ENCODE measurements at places on chromosomes 4 and X. TPM values are rescaled to one million over a fixed set of nuclear protein-coding genes. Genes with fewer than 3 reads are reported as not detected.

CYLC1 gene
- total RNA-seq: not detected

DMD gene
- 7.6 TPM for total RNA-seq

DNA sequence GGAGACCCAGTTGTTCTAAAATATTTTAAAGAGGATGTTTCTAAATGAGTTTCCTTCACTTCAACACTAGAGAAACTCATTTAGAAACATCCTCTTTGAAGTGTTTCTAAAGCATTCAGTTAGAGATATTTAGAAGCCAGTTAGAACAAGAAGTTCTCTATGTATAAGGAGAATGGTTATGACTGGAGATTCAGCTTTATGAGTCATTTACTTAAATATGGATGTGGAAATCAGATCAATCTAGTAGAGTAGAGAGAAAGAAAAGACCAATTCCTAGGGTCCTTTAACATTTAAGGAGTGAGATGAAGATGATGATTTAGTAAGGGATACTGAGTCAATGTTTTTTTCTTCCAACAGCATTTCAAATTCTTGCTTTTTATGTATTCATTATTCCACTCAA, 234.1 kb downstream of the GRXCR1 start:
- H3K4me3 ChIP-seq: no peak overlapping the region
- no peak overlapping the region for H3K27ac ChIP-seq
- no peaks in the 10 kb centered on the region for H3K36me3 ChIP-seq
- no peak for DNase-seq
- no peaks in the 10 kb centered on the region for H3K27me3 ChIP-seq

GRCh38 chr4:80229590-80229989, 32.3 kb downstream of the PRDM8 start:
- H3K27me3 ChIP-seq: no peaks in the 10 kb centered on the region
- DNase-seq: no peak
- no peak overlapping the region for H3K4me3 ChIP-seq

DNA sequence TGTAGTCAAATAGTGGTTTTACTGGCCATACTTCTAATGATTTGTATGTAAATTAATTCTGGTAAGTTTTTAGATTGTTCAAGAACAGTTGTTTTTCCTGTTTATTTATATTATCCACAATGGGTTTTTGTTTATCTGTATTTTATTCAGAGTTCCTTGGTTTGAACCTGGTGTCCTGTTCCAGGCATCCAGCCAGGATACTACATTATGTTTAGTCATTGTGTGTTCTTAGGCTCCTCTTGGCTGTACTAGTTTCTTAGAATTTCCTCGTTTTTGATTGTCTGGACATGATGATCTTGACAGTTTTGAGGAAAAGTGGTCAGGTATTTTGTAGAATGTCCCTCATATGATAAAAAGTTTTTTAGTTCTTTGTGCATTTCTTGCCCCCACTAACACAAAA, 7.8 kb downstream of the TIGD2 start:
- H3K27me3 ChIP-seq: no peaks in the 10 kb centered on the region
- H3K4me1 ChIP-seq: peaks cover 45% of the 10 kb centered on the region
- H3K36me3 ChIP-seq: peaks cover 13% of the 10 kb centered on the region
- DNase-seq: no peak
- no peak overlapping the region for H3K4me3 ChIP-seq
- H3K27ac ChIP-seq: peak overlapping the region; percentile 24

DNA sequence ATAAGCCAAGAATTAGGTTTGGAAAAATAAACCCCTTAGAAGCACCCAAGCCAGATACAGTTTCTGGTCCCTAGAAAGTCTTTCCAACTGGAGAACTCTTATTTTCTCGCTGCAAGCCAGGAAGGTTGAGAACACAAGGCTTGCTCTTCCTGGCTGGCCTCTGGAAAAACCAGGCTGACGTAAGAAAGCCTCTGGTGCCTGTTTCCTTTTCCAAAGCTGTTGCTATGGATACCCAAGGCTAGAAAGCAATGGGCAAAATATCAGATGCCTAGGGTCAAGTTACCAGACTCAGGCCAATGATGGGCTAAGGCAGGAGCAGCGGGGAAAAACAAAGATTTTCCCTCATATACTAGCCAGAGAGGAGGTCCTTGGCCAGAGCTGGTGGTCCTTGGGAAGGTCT, 281.6 kb downstream of the KLHL13 start:
- H3K4me3 ChIP-seq: no peak overlapping the region
- no peak for DNase-seq
- no peaks in the 10 kb centered on the region for H3K4me1 ChIP-seq
- H3K27ac ChIP-seq: no peak overlapping the region
- no peaks in the 10 kb centered on the region for H3K36me3 ChIP-seq

- no peaks in the 10 kb centered on the region for H3K27me3 ChIP-seq
- H3K36me3 ChIP-seq: no peaks in the 10 kb centered on the region
These were observed 18.7 kb upstream of the GPC3 start for GRCh38 chrX:134004084-134004483.

GRCh38 chr4:100816436-100817045, 298.7 kb upstream of the EMCN start:
- H3K27me3 ChIP-seq: no peaks in the 10 kb centered on the region
- H3K27ac ChIP-seq: no peak overlapping the region
- H3K36me3 ChIP-seq: no peaks in the 10 kb centered on the region

GRCh38 chrX:79138658-79139241, 5.7 kb upstream of the GPR174 start:
- no peaks in the 10 kb centered on the region for H3K36me3 ChIP-seq
- H3K4me3 ChIP-seq: no peak overlapping the region
- no peaks in the 10 kb centered on the region for H3K27me3 ChIP-seq
- DNase-seq: no peak
- no peak overlapping the region for H3K27ac ChIP-seq
- H3K4me1 ChIP-seq: no peaks in the 10 kb centered on the region

GPR78 gene
- total RNA-seq: 0.20 TPM

GRCh38 chrX:53018627-53019026, 30.0 kb upstream of the GPR173 start:
- no peak overlapping the region for H3K4me3 ChIP-seq
- no peaks in the 10 kb centered on the region for H3K4me1 ChIP-seq
- H3K27me3 ChIP-seq: peaks cover 31% of the 10 kb centered on the region
- DNase-seq: no peak

FGFR3 gene
- total RNA-seq: 34.3 TPM

HEPH gene
- total RNA-seq: not detected

RTL3 gene
- not detected for total RNA-seq

DNA sequence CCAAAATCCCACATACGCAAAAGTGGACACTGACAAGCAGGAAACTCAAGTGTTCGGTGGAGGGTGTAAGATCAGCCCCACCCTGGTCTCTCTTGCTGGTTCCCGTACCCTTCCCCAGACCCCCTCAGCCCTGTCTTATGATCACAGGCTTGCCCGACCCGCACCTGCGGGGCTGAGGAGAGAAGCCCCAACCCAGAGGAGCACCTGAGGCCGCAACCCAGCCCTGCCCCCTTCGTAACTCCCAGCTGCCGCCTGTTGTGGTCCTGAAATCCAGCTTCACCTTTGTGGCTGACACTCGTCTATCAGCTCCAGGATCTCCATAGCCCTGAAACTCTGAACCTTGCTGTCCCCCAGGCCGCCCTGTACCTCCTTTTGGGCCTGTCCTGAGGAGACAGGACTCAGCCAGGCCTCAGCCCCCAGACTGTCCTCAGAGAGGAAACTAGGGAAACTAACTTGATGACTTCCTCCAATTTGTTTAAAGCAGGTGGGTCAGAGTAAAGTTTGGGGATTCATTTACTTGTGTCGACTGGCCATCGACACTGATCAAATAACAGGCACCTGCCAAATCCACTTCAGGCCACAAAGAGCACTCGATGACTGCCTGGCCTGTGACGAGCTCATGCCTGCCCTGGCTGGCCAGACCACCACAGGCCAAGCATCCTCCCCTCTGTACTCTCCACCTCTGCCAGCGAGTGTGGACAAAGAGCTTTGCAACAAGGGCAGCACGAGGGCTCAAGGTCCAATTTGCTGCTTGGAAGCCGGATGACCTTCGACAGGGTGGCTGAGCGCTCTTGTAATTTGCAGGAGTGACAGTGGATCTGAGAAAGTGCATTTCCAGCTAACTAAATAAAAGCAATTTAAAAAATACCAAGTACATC, 19.3 kb downstream of the DCTD start:
- no peak overlapping the region for H3K4me3 ChIP-seq
- no peak overlapping the region for H3K27ac ChIP-seq
- H3K36me3 ChIP-seq: peaks cover 10% of the 10 kb centered on the region

KLF3 gene
- total RNA-seq: 56.6 TPM

TMEM47 gene
- 99.6 TPM for total RNA-seq

- H3K27me3 ChIP-seq: no peaks in the 10 kb centered on the region
- no peaks in the 10 kb centered on the region for H3K36me3 ChIP-seq
- no peaks in the 10 kb centered on the region for H3K4me1 ChIP-seq
- DNase-seq: peak; percentile 21
These were observed 27.9 kb upstream of the BBS7 start for GRCh38 chr4:121898150-121898549.

EPGN gene
- total RNA-seq: 0.40 TPM

GRCh38 chr4:138659812-138660316, 355.7 kb upstream of the NOCT start:
- no peaks in the 10 kb centered on the region for H3K36me3 ChIP-seq
- no peaks in the 10 kb centered on the region for H3K4me1 ChIP-seq
- DNase-seq: no peak
- H3K27ac ChIP-seq: no peak overlapping the region

FAT1 gene
- total RNA-seq: 210 TPM

- DNase-seq: peak; percentile 64
- H3K27ac ChIP-seq: no peak overlapping the region
- no peaks in the 10 kb centered on the region for H3K27me3 ChIP-seq
- H3K4me1 ChIP-seq: peaks cover 17% of the 10 kb centered on the region
These were observed 35.0 kb upstream of the BCOR start for GRCh38 chrX:40132751-40133150.

GRCh38 chr4:175034986-175035705, 117.0 kb downstream of the ADAM29 start:
- H3K4me3 ChIP-seq: no peak overlapping the region
- H3K27me3 ChIP-seq: no peaks in the 10 kb centered on the region
- no peaks in the 10 kb centered on the region for H3K36me3 ChIP-seq
- no peaks in the 10 kb centered on the region for H3K4me1 ChIP-seq
- no peak overlapping the region for H3K27ac ChIP-seq

DHX15 gene
- total RNA-seq: 161 TPM

FGG gene
- total RNA-seq: not detected

GRCh38 chrX:150841456-150842197, 56.8 kb downstream of the CD99L2 start:
- H3K36me3 ChIP-seq: no peaks in the 10 kb centered on the region
- no peak for DNase-seq
- no peak overlapping the region for H3K27ac ChIP-seq
- no peaks in the 10 kb centered on the region for H3K27me3 ChIP-seq

DNA sequence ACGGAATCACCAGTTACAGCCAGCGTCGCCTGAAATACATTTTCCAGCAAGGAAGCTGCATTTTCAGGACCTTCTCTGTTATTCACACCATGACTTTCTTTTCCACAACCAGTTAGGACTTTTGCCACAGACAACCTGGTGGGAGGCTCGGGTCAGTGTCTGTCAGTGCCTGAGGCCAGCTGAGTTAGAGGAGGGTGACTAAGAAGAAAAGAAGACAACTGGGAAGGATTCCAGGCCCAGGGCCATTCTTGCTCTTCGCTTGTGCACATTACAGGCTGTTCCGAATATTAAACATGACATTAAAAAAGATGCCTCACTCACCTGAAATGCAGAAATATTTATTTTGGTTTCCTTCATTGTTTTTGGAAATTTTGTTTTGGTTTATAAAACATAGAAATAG, 21.4 kb upstream of the CENPU start:
- H3K36me3 ChIP-seq: no peaks in the 10 kb centered on the region
- H3K4me3 ChIP-seq: no peak overlapping the region
- no peak overlapping the region for H3K27ac ChIP-seq
- DNase-seq: no peak

DNA sequence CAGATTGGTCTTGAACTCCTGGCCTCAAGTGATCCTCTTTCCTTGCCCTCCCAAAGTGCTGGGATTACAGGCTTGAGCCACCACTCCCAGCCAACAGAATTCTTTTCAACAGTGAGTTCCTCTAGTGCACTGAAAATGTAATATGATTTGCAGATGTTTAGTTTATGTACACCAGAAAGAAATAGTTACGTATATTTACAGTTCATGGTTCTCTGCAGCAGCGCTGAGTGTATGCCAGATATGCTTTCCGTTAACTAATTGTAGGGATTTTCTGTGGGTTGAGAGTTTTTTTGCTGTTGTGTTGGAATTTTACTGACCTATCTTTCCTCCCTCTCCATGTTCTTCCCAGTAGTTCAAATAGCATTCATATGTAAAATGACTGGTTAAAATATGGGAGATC, 44.0 kb downstream of the GAB1 start:
- no peaks in the 10 kb centered on the region for H3K27me3 ChIP-seq
- no peak overlapping the region for H3K27ac ChIP-seq
- no peaks in the 10 kb centered on the region for H3K36me3 ChIP-seq
- no peak overlapping the region for H3K4me3 ChIP-seq
- peaks cover 18% of the 10 kb centered on the region for H3K4me1 ChIP-seq

- H3K4me3 ChIP-seq: no peak overlapping the region
- no peak overlapping the region for H3K27ac ChIP-seq
- peaks cover 14% of the 10 kb centered on the region for H3K4me1 ChIP-seq
These were observed 1.7 kb upstream of the AFP start for GRCh38 chr4:73434311-73434710.

F11 gene
- total RNA-seq: 0.86 TPM

GAGE10 gene
- not detected for total RNA-seq

KDR gene
- total RNA-seq: 0.09 TPM

DNA sequence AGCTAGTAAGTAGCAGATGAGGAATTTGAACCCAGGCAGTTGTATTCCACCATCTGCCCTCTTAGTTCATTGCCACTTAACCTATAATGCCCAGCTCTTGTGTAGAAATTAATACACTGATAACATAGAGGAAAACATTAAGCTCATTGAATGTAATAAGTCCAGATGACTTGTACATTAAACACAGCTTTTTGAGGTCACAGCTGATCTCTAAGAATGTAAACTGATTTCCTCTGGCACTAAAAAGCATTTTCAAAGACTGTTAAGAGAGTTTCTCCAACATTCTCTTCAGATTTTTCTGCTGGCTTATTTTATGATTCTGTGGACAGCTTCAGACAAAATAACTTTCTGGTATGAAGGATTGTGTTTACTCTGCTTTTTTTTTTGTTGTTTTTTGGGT, 42.7 kb downstream of the HPRT1 start:
- no peak overlapping the region for H3K4me3 ChIP-seq
- H3K27me3 ChIP-seq: no peaks in the 10 kb centered on the region
- H3K4me1 ChIP-seq: no peaks in the 10 kb centered on the region
- DNase-seq: no peak
- H3K27ac ChIP-seq: no peak overlapping the region

- no peak overlapping the region for H3K4me3 ChIP-seq
- H3K27me3 ChIP-seq: peaks cover 9% of the 10 kb centered on the region
- H3K4me1 ChIP-seq: no peaks in the 10 kb centered on the region
- no peak for DNase-seq
These were observed 76.8 kb downstream of the COMMD8 start for GRCh38 chr4:47386561-47387235.

DNA sequence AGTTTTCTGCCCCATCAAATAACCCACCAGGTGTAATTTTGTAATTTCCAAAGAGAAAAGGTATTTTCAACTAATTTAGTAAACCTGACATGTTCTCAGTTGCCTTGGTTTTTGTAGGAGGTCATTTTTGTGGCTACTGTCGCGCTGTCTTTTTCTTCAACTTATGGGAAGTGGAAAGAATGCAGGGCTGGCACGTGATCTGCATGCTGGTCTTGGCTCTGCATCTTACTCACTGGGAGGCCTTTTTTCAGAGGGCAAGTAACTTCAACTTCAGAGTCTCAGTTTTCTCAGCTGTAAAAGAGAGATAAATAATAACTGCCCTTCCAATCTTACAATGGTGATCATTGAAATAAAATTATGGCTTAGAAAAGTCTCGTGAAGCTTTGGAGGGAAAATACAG, 109.9 kb upstream of the SMIM10 start:
- no peaks in the 10 kb centered on the region for H3K36me3 ChIP-seq
- no peak overlapping the region for H3K4me3 ChIP-seq
- no peak overlapping the region for H3K27ac ChIP-seq
- DNase-seq: no peak
- no peaks in the 10 kb centered on the region for H3K27me3 ChIP-seq
